ENCODE measurements at places on chromosomes 7 and 10.

DNA sequence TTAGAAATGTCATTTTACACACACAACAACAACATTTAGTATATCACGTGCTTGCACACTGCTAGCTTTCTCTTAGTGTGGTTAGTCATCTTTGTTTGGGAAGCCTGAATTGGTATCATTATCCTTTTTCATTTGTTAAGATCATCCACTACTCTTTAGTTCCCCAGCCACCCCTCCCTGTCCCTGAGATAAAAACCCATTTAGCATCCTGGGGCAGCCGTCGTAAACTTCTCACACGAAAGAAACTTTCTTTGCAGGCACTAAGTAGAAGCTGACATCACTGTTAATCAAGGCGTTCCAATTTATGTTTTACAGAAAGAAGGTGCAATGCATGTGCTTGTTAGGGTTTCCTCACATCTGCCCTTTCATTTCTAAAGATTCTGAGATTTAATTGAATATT, 475.1 kb upstream of the FZD8 start:
- DNase-seq, result no peak

GRCh38 chr7:16985621-16986020, 103.8 kb upstream of the AGR3 start:
- DNase-seq, result no peak

GRCh38 chr7:116455009-116455408, 44.5 kb upstream of the CAV2 start:
- DNase-seq, result no peak

GRCh38 chr7:8143151-8143874, 118.7 kb downstream of the ICA1 start:
- DNase-seq, result no peak

GRCh38 chr7:132472463-132473120, 103.7 kb downstream of the PLXNA4 start:
- no peak for DNase-seq

DNA sequence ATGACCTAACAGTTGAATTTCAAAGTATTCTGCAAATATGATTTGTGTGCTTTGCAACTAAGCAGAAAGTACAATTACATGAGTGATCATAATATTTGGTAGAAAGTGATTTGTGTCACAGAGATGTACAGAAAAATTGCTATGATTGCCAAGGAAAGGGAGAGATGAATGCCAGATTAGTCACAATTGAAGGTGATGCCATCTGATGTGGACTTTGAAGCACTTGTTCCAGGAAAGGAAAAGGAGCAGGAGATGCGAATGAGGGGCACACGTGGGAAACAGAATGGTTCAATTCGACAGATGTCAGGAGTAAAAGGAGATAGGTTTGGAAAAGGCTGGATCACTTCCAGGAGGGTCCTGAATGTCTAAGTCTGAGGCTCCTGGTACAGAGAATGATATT, 153.1 kb upstream of the LAMB4 start:
- DNase-seq, result no peak

- no peak for DNase-seq
Observed at GRCh38 chr10:71798308-71798624, 24.9 kb upstream of the VSIR start.

- no peak for DNase-seq
Observed at GRCh38 chr7:13312307-13312706, 624.9 kb downstream of the ARL4A start.

GRCh38 chr7:18684916-18685315, 189.4 kb downstream of the HDAC9 start:
- no peak for DNase-seq

DNA sequence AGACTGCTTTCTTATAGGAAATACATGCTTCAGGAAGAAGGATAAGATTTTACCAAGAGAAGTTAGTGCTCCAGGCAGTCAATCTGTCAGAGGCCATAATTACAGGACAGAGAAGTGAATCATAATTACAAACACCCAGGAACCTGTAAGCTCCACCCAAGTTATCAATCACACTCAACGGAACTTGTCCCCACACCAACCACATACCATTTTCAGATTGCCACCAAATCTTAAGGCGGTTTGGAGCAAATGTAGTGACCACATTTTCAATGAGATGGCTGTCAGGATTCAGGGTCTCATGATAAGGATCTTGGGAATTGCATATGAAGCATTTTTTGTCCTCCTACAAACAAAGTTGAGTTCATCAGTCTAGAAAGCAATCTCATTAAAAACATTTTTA, 4.8 kb downstream of the LAMB1 start:
- no peak for DNase-seq

- DNase-seq, result no peak
Observed at GRCh38 chr10:76080451-76080850, 649.0 kb downstream of the LRMDA start.

GRCh38 chr10:84727398-84727797, 399.0 kb downstream of the CCSER2 start:
- DNase-seq, result no peak

DNA sequence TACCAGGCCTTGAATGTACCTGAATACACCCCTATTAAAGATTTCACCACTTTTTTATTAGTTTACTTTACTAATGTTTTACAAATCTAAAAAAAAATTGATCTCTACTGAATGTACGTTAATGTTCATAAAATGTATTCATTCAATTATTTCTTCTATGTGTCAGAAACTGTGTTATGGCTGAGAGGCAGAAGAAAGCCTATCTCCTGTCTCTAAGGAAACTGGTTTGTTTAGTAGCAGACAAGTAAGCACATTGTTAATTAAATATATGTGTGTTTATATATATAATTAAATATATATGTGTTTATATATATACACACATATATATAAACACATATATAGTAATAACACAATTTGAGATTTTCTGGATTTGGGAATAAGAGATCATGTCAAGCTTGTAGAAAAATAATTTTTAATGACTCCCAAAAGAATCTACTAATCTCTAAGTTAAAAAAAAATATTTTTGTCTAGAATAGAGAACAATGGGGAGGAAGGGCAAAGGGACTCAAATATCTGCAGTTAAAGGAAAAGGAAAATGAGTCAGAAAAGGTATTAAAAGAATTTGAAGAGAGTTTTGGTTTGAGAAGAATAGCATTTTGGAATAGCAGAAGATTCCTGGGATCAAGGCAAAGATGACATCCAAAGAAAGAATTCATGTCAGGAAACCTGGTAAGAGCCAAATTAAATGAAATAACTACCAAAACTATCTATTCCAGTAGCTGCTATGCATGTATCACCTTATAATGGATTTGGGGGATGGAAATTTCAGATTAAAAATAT, 92.1 kb downstream of the CH25H start:
- no peak for DNase-seq

- DNase-seq, result no peak
Observed at GRCh38 chr7:24337180-24337579, 53.2 kb downstream of the NPY start.

DNA sequence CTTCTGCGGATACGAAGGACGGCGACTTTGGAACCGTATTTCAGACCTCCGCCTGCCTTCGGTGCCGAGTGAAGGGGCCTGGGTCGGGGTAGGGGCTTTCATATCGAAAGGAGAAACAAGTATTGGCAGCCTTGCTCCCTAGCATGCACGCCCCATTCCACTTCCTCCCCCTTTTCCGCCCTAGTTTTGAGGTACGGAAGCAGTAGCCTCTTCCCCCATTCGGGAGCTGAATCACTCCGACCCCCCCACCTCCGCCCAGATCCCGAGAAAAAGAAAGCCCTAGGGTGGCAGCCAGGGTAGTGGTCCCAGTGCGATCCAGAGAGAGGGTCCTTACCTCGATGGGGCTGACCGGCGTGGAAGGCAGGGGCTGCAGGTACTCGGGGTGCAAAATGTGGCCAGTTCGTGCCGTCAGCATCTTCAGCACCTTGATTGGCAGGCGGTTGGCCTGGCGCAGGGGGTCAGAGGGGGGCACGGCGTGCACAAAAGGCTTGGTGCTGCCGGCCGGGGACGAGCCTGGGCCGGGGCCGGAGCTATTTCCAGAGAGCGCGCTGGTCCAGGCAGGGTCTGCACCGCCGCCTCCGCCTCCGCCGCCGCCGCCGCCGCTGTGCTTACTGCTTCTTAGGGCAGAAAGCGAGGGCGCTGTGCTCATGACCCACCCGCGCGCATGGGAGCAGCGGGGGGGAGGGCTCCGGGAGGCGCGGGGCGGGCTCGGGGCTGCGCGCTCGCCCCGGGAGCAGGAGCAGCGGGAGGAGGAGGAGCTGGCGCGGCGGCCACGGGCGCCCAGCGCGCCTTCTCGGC, 594 bp downstream of the ZNF503 start:
- DNase-seq, result no peak

GRCh38 chr7:48811071-48811470, 113.3 kb upstream of the CDC14C start:
- no peak for DNase-seq

DNA sequence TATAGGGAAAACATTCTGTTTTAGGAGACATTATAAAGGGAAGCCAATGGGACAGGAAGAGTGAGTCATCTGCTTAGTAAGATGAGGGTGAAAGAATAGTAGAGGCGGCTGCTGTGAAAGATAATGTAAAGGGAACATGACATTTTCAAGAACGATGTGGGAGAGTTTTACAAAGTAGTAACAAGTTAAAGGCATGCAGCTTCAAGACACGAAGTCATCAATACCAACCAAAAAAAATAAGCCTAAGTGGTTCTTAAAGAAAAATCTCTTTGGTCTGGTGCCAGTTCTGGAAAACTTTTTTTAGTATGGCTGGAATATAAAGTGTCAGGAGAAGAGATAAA, 6.1 kb downstream of the GSTO1 start:
- no peak for DNase-seq
